ENCODE measurements at places on chromosomes 4 and X. TPM values are rescaled to one million over a fixed set of nuclear protein-coding genes. Genes with fewer than 3 reads are reported as not detected.

The GPRASP1 gene
- total RNA-seq = 1.2 TPM

The CLNK gene
- total RNA-seq = not detected

The NAP1L3 gene
- 0.86 TPM for total RNA-seq

The DTHD1 gene
- total RNA-seq = not detected

The SAT1 gene
- total RNA-seq = 233 TPM

The ANOS1 gene
- total RNA-seq = 1.4 TPM

The NXF2 gene
- not detected for total RNA-seq

The P2RY10 gene
- not detected for total RNA-seq

The KLF8 gene
- 0.58 TPM for total RNA-seq

The ARMCX4 gene
- 0.86 TPM for total RNA-seq

The BANK1 gene
- not detected for total RNA-seq

The DBET gene
- total RNA-seq = not detected

The ATP1B4 gene
- total RNA-seq = not detected

The SMIM14 gene
- total RNA-seq = 41.5 TPM

The FREM3 gene
- not detected for total RNA-seq

The ZNF330 gene
- 28.3 TPM for total RNA-seq

The ARHGAP36 gene
- total RNA-seq = not detected

The PACRGL gene
- 17.2 TPM for total RNA-seq

The GLRA2 gene
- not detected for total RNA-seq

The COL25A1 gene
- total RNA-seq = not detected

The CPLX1 gene
- not detected for total RNA-seq

The PDK3 gene
- total RNA-seq = 5.2 TPM

The TMEM154 gene
- 22.2 TPM for total RNA-seq

The ALB gene
- total RNA-seq = not detected

The DRP2 gene
- 2.3 TPM for total RNA-seq

The FAM47A gene
- not detected for total RNA-seq

The POF1B gene
- not detected for total RNA-seq

The FGFBP2 gene
- not detected for total RNA-seq

The HERC5 gene
- total RNA-seq = not detected

The ANAPC10 gene
- 27.3 TPM for total RNA-seq

The TCEAL7 gene
- 43.2 TPM for total RNA-seq

The ARSJ gene
- 24.5 TPM for total RNA-seq

The SATL1 gene
- total RNA-seq = not detected

The TLR10 gene
- not detected for total RNA-seq

The RHOXF1 gene
- total RNA-seq = not detected

The SMIM10 gene
- 6.1 TPM for total RNA-seq

The FAM9C gene
- total RNA-seq = 0.86 TPM

The POLN gene
- total RNA-seq = under 0.01 TPM

The PPP4R3C gene
- total RNA-seq = not detected

The FAM13A gene
- total RNA-seq = 25.9 TPM

The HTN1 gene
- total RNA-seq = not detected

The PLS3 gene
- 155 TPM for total RNA-seq

The GYPE gene
- 0.53 TPM for total RNA-seq

The SLITRK4 gene
- total RNA-seq = not detected

The SHROOM3 gene
- 6.6 TPM for total RNA-seq

The SOX3 gene
- not detected for total RNA-seq

The RHOXF2 gene
- not detected for total RNA-seq

The PLXNB3 gene
- total RNA-seq = 2.6 TPM

The WAS gene
- not detected for total RNA-seq

The VCX2 gene
- total RNA-seq = not detected

The MAGEB17 gene
- total RNA-seq = not detected

The BLOC1S4 gene
- total RNA-seq = 25.5 TPM

The NAA11 gene
- not detected for total RNA-seq

The RASSF6 gene
- 0.18 TPM for total RNA-seq

The MAMLD1 gene
- 1.2 TPM for total RNA-seq

The SYTL4 gene
- 7.1 TPM for total RNA-seq

Data from myometrial cell (primary cell).